ENCODE measurements at places on chromosomes 11 and 22.

GRCh38 chr11:20873054-20873453 lies 203.7 kb downstream of the NELL1 start:
- no peak for DNase-seq

DNA sequence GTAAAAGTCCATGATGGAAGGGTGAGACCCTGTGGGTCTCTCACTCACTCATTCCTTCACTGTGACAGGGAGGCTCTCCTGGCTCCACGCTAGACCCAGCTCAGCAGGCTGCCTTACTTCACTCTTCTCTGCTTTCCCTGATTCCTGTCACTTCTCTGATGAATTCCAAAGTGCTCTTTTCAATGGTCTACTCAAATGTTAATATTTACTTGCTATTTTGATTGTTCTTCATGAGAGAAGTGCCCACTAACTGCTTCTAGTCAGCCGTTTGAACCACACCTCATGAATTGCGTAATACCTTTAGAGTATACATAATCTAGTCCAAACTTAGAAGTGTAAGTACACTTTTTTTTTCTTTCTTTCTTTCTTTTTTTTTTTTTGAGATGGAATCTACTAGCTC lies 1350.2 kb upstream of the RAG2 start:
- no peak for DNase-seq

- DNase-seq: no peak
Observed at GRCh38 chr11:60880643-60881282, 13.4 kb downstream of the ZP1 start.

DNA sequence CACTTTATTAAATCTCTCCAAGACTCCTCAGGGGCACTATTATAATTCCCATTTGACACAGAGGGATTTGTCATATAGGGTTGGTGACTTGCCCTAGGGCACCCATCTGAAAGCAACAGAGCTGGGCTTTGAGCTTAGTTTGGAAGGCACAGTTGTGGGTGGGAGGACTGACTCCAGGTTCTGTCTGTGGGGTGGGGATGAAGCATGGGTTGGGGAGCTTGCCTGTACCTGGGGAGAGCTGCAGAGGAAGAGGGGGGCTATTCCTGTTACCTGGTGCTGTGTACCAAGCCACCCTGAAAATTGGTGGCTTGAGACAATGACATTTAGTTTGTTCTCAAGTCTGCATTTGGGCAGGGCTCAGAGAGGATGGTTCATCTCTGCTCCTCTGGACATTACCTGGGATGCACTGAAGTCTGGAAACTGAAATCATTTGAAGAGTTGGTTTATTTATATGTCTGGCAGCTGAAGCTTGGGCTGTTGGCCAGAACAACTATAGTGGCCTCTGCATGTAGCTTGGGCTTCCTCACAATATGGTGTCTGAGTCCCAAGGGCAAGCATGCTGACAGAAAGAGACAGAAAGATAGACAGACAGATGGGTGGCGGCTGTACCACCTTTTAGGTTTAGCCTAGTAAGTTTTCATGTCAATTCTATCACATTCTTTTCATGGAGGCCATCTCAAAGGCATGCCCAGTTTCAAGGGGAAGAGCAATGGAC lies 44.9 kb downstream of the LRRC32 start:
- DNase-seq: no peak

DNA sequence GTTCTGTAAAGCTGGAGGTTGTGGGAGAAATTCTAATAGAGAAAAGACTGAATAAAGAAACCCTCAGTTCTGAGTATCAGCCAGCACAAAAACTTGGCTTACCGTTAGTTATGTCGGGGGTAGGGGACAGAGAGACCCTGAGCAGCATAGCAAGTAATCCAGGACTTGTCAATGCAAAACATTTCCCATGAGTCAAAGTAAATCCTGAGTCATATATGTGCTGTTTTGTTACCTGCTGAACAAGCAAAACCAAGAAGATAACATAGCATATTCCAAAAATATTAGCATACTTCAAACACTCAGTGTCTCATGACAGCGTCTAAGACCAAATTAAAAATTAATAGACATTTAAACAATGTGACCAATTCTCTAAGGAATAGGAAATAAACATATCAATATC lies 75.1 kb upstream of the LUZP2 start:
- no peak for DNase-seq

DNA sequence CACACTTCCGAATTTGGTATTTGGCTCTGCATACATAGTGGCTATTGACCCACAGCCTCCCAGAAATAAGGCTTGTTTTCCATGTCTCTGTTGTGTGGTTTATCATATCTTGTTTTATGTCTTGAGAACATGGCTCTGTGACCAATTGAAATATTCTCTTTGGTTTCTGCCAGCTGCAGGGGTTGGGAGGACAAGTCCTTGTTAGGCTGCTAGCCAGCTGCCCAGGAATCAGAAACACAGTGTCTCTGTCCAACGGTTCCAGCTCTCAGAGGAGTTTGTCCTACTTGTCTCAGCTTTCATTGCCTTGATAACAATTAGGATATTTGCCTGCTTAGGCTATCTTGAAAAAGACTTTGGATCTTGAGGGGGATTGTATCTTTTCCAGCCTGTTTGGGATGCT lies 6.0 kb upstream of the SLC7A4 start:
- DNase-seq: no peak

- no peak for DNase-seq
Observed at GRCh38 chr11:24828938-24829605, 332.2 kb downstream of the LUZP2 start.

GRCh38 chr11:92789761-92790160 lies 179.7 kb upstream of the MTNR1B start:
- no peak for DNase-seq

DNA sequence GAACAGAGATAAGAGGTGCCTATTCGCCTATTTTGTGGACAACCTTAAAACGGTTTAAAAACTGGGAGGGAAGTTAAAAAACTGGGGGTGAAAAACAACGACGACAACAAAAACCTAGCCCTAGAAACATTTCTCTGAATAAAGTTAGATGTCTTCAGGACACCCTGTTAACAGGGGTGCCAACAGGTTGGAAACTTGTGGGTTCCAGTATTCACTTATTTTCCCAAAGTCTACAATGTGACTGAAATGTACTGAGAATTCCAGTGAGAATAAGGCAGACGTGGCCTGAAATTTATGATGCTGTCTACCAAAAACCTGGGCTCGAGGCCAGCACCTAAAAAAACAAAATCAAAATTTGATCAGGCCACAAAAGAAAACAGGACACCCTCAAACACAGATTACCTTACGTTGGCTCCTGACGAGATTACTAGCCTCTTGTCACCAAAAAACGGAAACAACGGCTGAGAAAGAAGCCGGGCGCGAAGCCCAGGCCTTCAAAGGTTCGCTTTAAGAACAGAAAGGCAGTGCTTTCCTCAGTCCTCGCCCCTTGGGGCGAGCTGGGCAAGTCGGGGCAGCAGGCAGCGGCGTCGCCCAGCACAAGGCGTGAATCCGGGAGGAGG lies 906 bp downstream of the CCDC90B start:
- no peak for DNase-seq

- no peak for DNase-seq
Observed at GRCh38 chr11:2173150-2173693, 1.6 kb upstream of the TH start.

Data from AG08396 (cell line).